ENCODE measurements at places on chromosomes 2 and 18.

DNA sequence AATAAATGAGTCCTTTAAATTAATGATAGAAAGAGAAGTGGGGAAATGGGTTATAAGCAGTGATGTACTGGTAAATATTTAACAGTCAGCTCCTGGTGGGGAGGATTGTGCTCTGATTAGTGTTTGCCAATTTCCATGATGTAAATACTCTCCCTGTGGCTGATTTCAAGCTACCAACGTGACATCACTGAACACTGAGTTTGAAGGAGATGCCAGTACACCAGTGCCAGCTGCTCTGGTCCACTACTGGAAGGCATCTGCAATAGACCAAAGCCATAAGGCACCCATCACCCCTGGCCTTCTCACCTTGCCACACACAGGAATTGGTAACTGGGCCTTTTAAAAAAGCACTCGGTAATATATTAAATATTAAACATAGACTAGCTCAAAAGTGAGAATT is 77.7 kb downstream of the TGOLN2 start:
- no peak for ATAC-seq

GRCh38 chr2:20594957-20595356 is 55.9 kb downstream of the HS1BP3 start:
- no peak for ATAC-seq

GRCh38 chr2:54660752-54661151 is 62.7 kb upstream of the EML6 start:
- ATAC-seq: no peak

- no peak for ATAC-seq
Measured at GRCh38 chr2:30464544-30465170, 17.6 kb downstream of the LCLAT1 start.

- ATAC-seq: no peak
Measured at GRCh38 chr2:121476684-121477083, 54.0 kb upstream of the RNU4ATAC start.

DNA sequence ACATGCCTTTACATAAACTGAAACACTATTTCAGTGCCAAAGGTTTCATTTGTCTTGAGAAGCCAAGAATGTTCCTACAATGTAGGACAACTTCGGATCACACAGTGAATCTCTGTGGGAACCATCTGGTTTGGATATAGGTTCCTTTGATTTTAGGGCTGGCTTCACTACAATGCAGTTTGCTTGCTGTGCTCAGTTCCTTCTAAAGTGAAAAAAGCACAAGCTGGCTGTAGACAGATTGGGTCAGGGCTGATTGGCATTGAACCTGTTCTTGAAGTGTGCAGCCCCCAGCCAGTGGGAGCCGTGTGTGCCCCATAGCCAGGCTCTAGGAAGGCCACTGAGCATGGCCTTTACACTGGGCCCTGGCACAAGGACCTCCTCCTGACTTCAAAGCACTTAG is 167.9 kb upstream of the HNRNPA3 start:
- no peak for ATAC-seq

DNA sequence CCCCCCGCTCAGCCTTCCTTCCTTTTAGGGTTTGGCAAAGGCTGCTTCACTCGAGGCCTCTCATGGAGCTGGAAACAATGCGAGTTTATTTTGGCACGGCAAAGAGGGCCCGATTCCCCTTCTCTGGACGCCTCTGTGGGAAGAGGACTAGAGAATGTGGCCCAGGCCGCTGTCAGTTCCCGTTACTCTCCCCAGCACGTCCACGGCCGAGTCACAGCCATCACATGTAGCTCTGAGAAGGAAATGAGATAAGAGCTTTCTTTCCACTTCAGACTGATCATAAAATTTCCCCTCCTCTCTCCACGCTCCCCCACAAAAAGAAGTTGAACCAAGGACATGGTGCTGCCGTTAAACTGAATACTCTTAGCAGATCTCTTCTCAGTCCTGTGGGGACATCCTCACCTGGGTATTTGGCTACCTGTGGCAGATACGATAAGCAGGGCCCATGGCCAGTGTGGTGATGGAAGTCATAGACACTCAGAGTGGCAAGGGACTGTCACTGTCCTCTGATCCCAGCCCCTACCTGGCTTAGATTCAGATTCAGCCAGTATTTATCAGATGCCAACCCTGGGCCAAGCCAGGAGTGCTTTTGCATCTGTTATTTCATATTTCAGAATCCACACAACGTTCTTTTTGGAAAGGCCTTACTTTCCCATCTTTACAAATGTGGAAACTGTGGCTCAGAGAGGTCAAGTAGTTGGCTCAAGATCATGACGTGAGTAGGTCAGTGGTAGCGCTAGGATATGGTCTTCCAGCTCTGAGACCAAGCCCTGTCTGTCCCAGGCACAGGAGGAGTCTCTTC is 101.2 kb downstream of the MCFD2 start:
- no peak for ATAC-seq

GRCh38 chr18:47809420-47809819 is 121.0 kb downstream of the SMAD2 start:
- ATAC-seq: no peak

DNA sequence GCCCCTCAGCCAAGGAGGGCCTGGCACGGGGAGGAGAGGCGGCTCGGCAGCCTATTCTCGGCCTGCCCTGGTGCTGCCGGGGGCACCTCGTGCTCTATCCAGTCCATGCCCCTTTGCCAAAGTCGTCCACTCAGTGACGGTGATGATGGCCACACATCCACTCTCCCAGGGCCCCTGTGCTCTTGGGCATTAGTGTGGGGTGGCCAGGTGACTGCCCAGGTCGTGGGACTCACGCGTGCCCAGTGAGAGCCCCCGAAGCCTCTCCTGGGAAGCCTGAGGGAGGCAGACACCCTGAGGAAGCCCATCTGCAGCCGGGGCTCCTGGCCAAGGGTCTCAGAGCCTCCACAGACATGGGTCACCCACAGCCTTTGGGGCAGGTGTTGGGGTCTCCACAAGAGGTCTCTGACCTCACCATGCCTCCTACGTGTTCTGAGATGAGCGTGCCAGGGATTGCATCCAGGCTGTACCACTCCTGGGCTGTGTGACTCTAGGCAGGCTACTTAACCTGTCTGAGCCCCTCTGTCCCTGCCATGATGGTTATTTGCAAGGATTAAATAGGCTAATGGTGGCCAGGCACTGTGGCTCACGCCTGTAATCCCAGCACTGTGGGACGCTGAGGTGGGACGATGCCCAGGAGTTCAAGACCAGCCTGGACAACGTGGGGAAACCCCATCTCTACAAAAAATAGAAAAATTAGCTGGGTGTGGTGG is 12.9 kb downstream of the RAMP1 start:
- no peak for ATAC-seq

DNA sequence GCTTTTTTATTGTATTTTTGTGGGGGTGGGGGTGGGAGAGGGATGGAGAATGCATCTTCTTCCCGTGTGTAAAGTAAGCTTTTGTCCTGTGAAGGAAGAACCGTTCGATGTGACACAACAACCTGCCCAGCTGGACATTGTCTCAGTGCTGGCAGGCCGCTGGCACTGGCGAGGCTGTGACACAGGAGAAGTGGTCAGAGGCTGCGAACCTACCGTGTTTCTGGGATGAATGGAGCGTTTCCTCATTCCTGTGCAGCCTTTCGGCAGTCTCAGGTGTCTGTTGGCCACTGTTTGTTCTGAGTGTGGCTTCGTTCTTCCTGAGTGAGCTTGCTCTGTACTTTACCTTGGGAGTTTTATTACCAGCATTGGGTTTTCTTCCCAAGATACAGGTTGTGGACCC is 8.0 kb downstream of the RAMP1 start:
- ATAC-seq: no peak

GRCh38 chr2:43251171-43251731 is 24.8 kb upstream of the ZFP36L2 start:
- ATAC-seq: no peak

GRCh38 chr18:76441668-76442412 is 53.2 kb downstream of the ZNF516 start:
- no peak for ATAC-seq

DNA sequence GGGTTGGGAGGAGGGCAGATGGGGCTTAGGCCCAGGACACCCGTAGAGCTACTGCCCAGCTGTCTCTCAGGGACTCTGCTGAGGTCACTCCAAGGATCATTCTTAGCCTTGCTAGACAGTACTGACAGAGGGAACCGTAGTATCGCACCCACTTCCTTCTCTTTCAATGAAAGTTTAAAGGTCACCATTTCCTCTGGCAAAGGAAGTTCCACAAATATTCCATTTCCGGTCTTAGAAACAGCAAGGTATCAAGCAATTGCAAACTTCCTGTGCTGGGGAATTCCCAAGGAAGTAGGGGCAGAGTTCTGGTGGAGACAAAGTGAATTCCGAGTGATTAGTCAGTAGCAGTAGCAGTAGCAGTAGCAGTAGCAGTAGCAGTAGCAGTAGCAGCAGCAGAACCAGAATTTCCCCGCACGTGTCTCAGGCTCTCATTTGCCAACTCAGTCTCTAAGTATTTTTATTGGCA is 24.7 kb downstream of the IL1B start:
- ATAC-seq: peak; percentile 81

- ATAC-seq: peak; percentile 38
Measured at GRCh38 chr2:41896186-41896846, 151.5 kb upstream of the PKDCC start.

DNA sequence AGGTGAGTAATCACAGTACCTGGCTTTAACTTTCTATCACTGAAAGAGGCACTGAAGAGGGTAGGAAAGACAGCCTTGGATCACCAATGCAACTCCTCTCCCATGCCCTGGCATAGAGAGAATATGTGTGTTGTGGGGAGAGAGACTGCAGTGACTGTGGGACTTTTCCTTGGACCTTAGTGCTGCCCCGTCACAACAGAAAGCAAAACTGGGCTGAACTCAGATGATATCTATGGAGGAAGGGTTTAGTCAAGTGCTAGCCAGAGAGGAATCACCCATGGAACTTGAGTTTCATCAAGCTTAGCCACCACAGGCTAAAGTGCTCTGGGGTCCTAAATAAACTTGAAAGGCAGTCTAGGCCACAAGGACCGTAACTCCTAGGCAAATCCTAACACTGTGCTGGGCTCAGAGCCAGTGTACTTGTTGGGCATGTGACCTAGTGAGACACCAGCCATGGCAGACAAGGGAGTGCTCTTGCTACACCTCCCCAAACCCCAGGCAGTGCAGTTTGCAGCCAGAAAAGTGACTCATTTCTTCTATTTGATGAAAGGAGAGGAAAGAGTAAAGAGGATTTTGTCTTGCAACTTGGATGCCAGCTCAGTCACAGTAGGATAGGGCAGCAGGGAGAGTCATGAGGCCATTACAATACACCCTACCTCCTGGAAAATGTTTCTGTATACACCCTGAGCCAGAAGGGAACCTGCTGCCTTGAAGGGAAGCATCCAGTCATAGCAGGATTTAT is 105.8 kb upstream of the SPOPL start:
- ATAC-seq: no peak

- ATAC-seq: no peak
Measured at GRCh38 chr2:76946631-76947145, 575.5 kb downstream of the LRRTM4 start.

GRCh38 chr2:39308778-39309177 is 65.0 kb upstream of the CDKL4 start:
- ATAC-seq: no peak

- ATAC-seq: no peak
Measured at GRCh38 chr2:26478366-26478765, 442 bp upstream of the OTOF start.

GRCh38 chr18:22683196-22683676 is 249.9 kb upstream of the RBBP8 start:
- no peak for ATAC-seq

GRCh38 chr2:110805894-110806452 is 73.6 kb downstream of the ACOXL start:
- no peak for ATAC-seq

GRCh38 chr2:209094221-209094620 is 329.6 kb upstream of the MAP2 start:
- no peak for ATAC-seq

- no peak for ATAC-seq
Measured at GRCh38 chr2:238974081-238974480, 126.2 kb downstream of the TWIST2 start.

GRCh38 chr2:63378589-63378988 is 209.7 kb downstream of the WDPCP start:
- no peak for ATAC-seq

GRCh38 chr2:192828175-192828574 is 633.4 kb upstream of the TMEFF2 start:
- no peak for ATAC-seq

GRCh38 chr2:182080493-182080892 is 94.8 kb downstream of the PPP1R1C start:
- ATAC-seq: no peak

DNA sequence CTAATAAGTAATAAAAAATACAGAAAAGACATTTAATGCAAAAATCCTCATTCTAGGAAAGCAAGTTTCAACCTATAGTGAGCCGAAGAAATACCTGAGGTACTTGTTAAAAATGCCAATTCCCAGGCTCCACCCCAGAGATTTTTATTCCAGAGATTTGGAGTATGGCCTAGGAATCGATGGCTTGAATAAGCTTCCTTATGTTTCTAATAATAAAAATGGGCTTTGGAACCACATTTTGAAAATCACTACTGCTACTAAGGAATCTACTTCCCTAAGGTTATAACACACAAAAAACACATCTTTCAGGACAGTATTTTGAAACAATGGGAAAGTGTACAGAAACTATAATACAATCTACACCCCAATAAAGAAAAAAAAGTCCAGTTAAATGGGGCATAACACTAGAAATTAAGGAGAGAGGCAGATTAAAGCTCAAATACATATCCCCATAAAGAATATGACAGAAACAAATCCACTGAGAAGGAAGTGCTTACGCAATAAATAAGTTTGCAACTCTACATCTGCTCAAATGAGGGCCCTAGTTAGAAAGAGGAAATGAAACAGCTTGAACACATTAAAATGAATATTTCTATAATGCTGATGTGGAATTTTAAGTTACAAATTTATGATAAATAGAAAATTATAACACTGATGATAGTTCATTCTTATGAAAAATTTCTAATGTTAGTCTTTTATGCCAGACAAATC is 103.7 kb downstream of the EPB41L3 start:
- ATAC-seq: no peak

DNA sequence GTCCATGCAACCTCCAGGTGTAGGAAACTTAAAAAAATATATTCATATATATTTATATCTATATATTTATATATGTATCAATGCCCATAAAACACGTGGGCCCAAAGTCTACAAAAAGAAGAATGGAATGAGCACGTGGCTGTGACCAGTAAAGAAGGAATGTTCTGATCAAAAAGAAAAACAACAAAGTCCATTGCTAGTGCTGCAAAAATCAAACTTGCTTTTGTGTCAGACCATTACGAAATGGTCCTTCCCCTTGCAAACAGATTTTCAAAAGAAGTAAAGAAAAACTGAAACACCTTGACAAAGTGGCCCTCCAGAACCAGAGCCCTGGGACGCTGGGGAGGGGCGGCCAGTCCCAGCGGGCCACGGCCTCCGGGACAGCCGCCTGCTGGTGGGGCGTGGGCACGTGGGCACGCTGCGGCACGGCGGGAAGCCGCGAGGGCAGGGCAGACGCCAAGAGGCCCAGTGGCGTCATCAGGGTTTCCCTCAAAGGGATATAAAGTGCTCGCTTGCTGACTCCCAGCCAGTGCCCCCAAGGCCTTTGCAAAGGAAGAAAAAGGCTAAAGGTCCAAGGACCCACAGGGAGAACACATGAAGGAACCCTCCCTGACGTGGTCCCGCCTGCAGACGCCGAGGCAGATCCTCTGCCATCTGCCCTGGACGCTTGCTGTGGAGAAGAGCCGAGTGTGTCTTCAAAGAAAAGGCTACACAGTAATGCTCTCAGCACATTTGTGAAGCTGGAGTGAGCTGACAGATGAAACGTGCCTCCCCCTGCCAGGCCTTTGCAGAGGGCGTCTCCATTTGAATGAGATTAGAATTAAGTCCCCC is 201.8 kb downstream of the TWIST2 start:
- no peak for ATAC-seq

Data from activated CD4-positive, CD25-positive, alpha-beta regulatory T cell treated with anti-CD3 and anti-CD28 coated beads, Interleukin-2, amount 50 U/mL, for 24 hours (primary cell).